ENCODE measurements at places on chromosomes 5 and 9.
A peak's percentile ranks its signal among the peaks of the same experiment; 100 is the strongest.

DNA sequence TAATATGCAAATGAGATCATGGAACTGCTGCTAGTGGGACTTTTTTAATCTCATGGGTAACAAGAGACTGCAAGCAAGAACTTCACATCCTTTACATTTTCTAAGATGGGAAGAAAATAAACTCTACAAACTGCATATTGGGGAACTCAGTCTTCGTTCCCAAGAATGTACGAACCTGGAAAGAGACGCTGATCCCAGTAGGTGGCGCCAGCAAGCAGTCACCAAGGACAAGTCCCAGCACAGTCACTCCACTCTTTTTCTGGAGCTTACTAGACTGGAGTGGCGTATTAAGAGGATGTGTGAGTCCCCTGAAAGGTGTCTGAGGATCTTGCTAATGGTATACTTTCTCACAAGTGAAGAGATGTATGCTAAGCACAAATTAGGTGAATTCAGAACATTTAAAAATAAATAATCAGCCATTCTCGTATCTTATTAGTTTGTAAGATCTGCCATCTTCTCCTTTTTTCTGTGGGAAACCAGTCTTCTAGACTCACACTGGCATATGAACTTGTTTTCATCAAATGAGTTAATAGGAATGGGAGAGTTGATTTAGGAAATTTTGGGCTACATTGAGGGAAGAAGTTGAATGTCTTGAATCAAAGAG lies 16.0 kb upstream of the PUM3 start:
- DNase-seq: peak; percentile 72

DNA sequence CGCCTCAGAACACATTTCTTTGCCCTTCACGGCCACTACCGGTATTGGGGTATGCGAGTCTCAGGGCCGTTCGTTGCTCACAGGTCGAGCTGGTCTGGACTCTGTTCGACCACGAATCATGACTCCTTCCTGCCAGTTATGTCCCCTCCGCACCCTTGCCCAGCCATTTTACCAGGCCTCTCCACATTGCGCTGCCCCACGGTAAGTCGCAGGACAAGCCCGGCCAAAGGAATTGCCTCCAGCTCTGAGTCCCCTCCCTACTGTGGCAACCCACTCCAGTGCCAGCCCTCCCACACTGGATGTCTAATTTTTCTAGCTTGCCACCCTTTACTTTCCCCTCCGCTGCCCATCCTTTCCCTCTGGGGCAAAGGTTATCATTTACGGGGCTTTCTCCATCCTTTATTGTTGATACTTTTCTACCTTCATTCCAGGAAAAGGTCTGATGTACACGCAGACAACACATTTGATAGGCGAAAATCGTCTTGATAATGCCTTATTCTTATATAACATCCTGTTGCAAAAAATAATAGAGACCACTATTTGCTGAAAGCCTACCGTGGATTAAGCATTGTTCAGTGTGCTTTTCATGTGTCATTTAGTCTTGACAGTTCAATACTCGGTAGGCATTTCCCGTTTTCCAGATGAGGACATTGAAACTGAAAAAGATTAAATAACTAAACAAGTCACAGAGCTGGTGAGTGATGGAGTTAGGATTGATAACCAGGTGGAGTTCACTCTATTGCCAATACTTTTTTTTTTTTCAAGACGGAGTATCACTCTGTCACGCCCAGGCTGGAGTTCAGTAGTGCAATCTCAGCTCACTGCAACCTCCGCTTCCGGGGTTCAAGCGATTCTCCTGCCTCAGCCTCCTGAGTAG lies 958 bp upstream of the HSPA5 start:
- peak; percentile 40 for DNase-seq

GRCh38 chr9:79013715-79014610 lies 557.8 kb upstream of the TLE4 start:
- no peak for DNase-seq

GRCh38 chr5:57276353-57276752 lies 102.5 kb downstream of the GPBP1 start:
- DNase-seq: no peak

- no peak for DNase-seq
Observed at GRCh38 chr5:133358271-133358670, 254.1 kb downstream of the FSTL4 start.

DNA sequence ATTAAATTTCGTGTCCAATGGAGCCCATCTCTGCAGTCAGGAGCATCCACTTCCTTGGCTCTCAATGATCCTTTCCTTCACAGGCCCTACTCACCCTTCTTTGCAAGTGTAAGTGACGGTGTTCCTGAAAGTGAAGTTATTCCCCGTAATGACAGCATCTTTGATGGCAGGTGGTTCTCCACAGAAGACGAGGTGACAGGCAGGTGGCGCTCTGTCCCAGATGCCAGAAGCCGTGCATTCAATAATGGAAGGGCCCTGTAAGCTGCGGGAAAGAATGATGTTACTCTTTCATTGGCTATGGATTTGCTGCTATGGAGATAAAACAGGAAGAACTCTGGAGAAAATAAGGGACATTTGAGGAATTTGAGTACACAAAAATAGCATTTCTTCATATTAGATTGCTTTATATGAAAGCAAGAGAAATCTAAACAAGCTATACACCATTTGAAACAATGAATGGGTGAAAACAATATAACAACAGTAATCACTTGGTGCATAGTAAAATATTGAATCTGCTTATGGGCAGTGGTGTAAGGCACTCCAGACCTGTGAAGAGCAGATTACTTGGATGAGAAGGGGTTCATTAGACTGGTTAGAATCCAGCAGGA lies 89.9 kb upstream of the TXNDC8 start:
- DNase-seq: no peak

DNA sequence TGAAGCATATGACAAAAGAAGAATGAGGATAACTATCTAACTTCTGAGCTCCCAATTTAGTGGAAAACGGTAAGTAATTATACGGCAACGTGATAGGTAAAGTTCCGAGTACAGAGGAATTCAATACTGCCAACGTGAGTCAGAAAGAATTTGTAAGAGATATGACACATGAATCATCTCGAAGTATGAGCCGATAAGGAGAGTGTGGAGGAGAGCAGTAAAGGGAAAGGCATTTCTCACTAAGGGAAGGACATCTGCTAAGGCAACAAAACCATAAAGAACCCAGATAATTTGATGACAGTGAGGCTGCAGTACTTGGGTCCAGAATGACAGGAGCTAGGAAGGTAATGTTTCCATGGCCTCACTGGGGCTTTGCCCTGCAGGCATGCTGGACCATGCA lies 11.0 kb downstream of the MPDZ start:
- no peak for DNase-seq

DNA sequence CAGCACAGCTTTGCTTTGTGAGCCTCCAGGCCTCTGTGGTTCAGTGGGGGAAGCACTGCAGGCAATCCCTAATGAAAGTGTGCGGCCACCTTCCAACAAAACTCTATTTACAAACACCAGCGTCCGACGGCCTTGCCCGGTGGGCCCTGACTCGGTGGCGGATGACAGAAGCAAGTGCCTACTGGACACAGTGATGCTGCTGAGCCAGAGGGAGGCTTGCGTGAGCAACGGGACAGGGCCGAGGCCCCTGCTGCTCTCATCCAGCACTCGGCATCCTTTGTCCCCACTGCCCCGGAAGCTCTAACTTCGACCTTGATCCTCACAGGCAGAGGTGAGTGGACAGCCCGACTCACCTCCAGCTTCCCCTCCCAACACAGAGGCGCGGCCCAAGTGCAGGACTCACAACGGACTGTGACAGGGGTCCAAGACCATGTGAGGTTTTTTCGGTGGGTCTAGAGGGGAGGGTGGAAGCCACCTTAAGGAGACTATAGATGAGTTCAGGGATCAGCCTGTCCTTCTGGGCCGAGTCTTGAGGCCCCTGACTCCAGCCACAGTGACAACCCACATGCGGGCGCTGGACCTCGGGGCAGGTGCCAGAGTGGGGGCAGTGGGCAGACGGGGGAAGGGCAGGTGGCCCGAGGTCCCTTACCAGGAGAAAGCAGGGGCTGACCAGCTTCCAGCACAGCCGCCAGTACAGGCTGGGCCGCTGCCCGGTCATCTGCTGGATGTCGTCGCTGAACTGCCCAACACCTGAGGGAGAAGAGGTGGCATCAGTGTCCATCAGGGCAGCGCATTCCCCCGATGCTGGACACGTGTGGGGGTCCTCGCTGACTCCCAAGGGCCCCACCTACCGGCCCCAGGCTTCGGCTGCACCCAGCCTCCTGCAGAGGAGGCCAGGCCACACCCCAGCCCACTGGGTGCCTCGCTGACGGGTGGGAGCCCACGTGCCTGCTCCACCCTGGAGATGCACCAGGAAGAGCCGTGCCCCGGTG lies 39.4 kb downstream of the SLC6A3 start:
- DNase-seq: peak; percentile 52

GRCh38 chr9:109033941-109034700 lies 20.8 kb upstream of the CTNNAL1 start:
- no peak for DNase-seq

DNA sequence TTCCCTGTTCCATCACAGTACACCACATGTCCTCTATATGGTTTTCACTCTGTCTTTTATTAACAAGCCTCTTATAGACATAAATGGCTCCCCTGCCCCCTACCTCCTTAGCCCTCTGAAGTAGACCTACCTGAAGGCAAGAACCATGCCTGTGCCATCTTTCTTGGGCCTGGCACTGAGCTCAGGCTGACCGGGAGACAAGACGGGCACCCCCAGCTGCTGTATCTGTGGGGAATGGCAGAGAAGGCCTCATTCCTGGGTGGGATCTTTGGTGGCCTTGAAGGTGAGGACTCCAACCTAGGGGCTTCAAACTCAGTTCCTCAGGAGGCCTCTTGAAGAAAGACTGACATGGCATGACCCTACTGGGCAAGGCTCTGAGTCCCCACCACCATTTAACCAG lies 109.9 kb downstream of the GABBR2 start:
- DNase-seq: no peak
